Activated CD8-positive, alpha-beta memory T cell treated with anti-CD3 and anti-CD28 coated beads, Interleukin-2, amount 10 ng/mL, durations not matched to agents 7 days and 5 days (primary cell): ENCODE measurements at places on chromosomes 6 and 20. TPM values are rescaled to one million over a fixed set of nuclear protein-coding genes. Genes with fewer than 3 reads are reported as not detected.
A peak's percentile ranks its signal among the peaks of the same experiment; 100 is the strongest.

OPRM1 gene
- total RNA-seq = not detected

PKIB gene
- total RNA-seq = 0.91 TPM

DNA sequence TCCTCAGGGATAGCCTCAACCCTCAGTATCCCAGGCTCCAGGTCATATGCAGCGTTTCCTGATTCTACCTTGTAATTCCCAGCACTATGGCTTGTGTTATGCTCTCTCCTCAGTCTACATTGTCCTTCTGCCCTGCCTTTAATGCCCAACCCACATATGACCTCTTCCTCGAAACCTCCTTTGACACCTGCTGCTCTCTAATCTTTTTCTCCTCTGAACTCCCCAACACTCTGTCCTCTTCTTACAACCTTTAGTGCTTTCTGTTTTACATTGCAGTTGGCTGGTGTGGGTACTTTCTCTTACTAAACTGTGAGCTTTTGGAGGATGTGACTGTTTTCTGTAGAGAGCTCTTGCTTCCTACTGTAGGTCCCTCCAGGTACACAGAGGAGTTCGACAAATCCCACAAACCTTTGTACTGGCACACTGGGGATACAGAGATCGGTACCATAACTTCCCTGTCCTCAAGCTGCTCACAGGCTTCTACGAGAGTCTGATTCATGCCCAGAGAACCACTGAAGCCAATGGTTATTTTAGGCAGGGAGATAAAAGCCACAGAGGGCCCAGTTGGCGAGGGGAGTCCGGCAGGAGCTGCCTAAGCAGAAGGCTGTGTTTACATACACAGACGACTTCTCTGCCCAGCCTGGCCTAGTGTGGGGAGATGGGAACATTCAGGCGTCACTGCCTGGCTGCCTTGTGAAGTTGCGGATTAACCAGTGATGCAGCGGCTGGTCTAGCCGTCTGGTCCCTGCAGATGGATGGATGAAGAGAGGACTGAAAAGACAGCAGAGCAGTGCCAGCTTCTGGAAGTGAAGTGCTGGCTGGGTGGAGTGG is 8.4 kb upstream of the EPB41L1 start:
- H3K4me3 ChIP-seq = no peak overlapping the region
- H3K4me1 ChIP-seq = peaks cover 7% of the 10 kb centered on the region
- DNase-seq = no peak
- H3K36me3 ChIP-seq = no peaks in the 10 kb centered on the region

GRCh38 chr6:3376064-3376463 is 80.8 kb downstream of the SLC22A23 start:
- peaks cover 6% of the 10 kb centered on the region for H3K27me3 ChIP-seq
- DNase-seq = no peak
- no peak overlapping the region for H3K4me3 ChIP-seq

- H3K4me1 ChIP-seq = no peaks in the 10 kb centered on the region
- no peak overlapping the region for H3K4me3 ChIP-seq
These were observed 998.9 kb upstream of the GJE1 start for GRCh38 chr6:141133836-141134235.

GRCh38 chr6:6760002-6760401 is 171.5 kb downstream of the LY86 start:
- H3K27ac ChIP-seq = no peak overlapping the region
- peaks cover 24% of the 10 kb centered on the region for H3K27me3 ChIP-seq
- H3K4me3 ChIP-seq = no peak overlapping the region
- no peak for DNase-seq

DNA sequence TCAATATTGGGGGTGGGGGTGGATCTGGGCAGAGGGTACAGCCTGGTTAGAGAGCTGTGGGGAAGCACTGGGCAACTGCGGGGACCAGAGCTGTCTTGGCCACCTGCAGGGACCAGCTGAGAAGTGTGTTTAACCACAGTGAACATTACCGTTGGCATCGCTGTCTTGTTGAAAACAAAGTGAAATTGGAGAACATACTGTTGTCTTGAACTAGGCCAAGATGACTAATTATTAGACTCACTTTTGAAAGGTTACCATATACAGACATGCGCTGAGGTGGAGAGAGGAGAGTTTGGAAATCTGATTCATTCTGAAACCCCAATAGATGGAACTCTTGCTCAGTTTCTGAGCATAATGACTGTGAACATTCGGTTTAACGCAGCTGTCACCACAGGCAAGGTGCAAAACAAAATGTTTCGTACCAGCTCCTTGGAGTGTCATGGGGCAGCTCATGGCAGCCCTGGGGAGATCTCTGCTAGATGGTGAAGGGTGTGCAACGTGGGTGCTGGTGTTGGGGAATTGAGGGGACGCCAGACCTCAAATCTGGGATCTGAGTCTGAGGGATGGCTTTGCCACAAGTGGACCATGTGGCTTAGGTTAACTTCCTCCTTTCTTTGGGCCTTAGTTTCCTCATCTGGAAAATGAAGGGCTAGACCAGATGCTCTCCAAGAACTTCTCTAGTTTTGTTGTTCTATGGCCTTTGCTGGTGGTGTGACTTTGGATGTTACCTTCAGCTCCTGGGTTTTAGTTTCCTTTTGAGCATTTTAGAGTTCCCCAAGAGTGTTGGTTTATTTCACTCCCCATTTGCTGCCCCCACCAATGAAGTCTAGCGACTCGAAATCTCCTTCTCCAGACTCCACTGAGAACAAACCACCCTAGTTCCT is 24.6 kb upstream of the GTSF1L start:
- peaks cover 12% of the 10 kb centered on the region for H3K27me3 ChIP-seq
- peak overlapping the region; percentile 18 for H3K4me3 ChIP-seq
- peaks cover 21% of the 10 kb centered on the region for H3K36me3 ChIP-seq
- H3K27ac ChIP-seq = peak overlapping the region; percentile 90

GRCh38 chr6:21831521-21832291 is 238.2 kb downstream of the SOX4 start:
- H3K27me3 ChIP-seq = no peaks in the 10 kb centered on the region
- H3K27ac ChIP-seq = no peak overlapping the region
- no peak overlapping the region for H3K4me3 ChIP-seq
- H3K4me1 ChIP-seq = no peaks in the 10 kb centered on the region

DNA sequence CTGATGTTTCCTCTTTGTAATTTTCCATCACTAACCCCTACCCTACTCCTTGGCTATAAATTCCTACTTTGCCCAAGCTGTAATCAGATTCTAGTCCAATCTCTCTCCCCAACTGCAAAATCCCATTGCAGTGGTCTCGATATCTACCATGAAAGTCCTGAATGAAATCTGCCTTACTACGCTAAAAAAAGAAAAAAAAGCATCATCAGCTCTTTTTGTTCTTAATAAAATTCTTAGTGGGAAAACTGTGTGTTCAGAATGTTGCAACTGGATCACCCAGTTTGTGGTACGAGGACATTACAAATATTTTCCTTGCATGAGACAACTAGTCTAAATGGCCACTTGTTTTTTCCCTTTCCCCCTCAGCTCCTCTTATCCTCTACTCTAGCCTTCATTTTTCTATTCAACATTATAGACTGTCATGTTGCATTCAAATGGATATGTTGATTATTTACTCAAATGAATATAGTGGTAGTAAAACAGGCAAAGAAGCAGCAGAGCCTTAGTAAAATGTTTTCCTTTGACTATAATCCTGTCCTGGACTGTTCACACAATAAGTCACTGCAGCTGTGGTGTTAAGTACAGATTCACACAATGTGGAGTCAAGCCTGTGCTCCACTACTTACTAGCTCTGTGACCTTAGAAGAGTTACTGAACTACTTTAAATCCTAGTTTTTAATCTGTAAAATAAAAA is 527.1 kb upstream of the MARCKS start:
- H3K4me3 ChIP-seq = no peak overlapping the region
- no peak for DNase-seq
- no peaks in the 10 kb centered on the region for H3K27me3 ChIP-seq
- no peaks in the 10 kb centered on the region for H3K36me3 ChIP-seq

- H3K4me3 ChIP-seq = no peak overlapping the region
- H3K4me1 ChIP-seq = no peaks in the 10 kb centered on the region
- no peak overlapping the region for H3K27ac ChIP-seq
These were observed 27.5 kb upstream of the TBXT start for GRCh38 chr6:166194914-166195859.

DNA sequence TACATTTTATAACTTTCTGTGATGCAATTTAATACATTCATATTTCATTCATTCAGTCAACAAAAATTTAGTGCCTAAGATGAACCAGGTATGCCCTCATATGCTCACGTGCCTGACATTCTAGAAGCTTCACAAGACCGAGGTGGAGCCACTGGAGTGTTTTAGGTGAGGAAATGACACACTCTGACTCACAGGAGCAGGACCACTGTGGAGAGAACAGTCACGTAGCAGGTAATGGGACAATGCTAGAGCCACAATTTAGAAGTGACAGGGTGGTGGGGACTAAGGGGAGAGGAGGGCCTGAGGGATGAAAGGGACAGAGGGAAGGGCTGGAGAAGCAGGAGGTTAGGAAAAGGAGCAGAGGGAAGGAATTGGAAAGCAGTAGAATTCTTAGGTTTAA is 17.6 kb upstream of the HLA-A start:
- no peak overlapping the region for H3K27ac ChIP-seq
- H3K36me3 ChIP-seq = no peaks in the 10 kb centered on the region
- DNase-seq = no peak
- peaks cover 12% of the 10 kb centered on the region for H3K4me1 ChIP-seq
- H3K27me3 ChIP-seq = peaks cover 9% of the 10 kb centered on the region

DNA sequence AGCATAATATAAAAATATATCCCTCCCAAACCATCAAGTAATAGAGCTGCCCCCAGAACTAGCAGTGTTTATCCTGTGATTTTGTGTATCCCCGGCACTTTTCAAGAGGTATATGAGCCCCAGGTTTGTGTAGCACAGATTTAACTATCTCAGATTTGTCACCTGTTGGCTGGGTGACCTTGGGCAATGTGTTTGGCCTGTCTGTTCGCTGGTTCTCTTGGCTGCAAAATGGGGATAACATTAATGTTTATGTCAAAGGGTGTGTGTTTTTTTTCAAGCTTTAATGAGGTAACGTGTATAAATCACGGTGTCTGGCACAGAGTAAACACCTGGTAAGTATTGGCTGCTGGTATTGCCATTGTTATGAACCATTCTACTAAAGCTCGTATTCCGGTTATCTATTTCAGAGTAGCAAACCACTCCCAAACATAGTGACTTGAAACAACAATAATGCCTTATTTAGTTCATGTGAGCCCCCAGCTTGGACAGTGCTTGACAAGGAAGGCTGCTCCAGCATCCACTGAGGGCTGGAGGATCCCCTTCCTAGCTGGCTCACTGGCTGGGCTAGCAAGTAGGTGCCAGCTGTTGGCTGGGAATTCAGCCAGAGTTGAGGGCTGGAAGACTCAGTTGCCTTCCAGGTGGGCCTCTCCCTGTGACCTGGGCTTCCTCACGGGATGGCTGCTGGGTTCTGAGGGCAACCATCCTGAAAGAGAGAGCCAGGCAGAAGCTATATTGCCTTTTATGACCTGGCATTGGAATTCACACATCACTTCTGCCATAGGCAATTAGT is 36.2 kb downstream of the PDRG1 start:
- H3K36me3 ChIP-seq = no peaks in the 10 kb centered on the region
- peaks cover 19% of the 10 kb centered on the region for H3K27me3 ChIP-seq
- no peaks in the 10 kb centered on the region for H3K4me1 ChIP-seq
- DNase-seq = no peak
- H3K27ac ChIP-seq = no peak overlapping the region

GRCh38 chr6:36955671-36956445 is 1.3 kb downstream of the PI16 start:
- peaks cover 47% of the 10 kb centered on the region for H3K4me1 ChIP-seq
- no peak for DNase-seq
- H3K27ac ChIP-seq = no peak overlapping the region
- H3K36me3 ChIP-seq = no peaks in the 10 kb centered on the region
- H3K4me3 ChIP-seq = no peak overlapping the region

DNA sequence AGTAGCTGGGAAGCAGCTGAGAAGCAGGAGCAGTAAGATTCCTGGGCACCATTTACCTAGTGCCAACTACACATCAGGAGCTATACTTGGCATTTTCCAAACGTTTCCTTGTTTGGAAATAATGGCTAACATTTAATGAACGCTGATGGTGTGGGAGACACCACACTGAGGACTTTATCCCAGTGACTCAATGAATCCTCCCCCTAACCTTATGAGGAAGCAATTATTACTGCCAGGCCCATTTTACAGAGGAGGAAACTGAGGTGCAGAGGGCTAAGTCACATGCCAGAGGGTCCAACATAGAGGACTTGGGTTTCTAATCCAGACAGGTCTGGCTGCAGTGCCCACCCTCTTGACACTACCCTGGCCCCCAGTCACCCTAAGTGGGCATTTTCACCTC is 6.1 kb downstream of the PTGIS start:
- H3K27ac ChIP-seq = no peak overlapping the region
- H3K4me3 ChIP-seq = no peak overlapping the region
- peaks cover 17% of the 10 kb centered on the region for H3K4me1 ChIP-seq
- no peak for DNase-seq

- peaks cover 56% of the 10 kb centered on the region for H3K4me1 ChIP-seq
- peaks cover 96% of the 10 kb centered on the region for H3K27me3 ChIP-seq
- H3K36me3 ChIP-seq = peaks cover 18% of the 10 kb centered on the region
- H3K27ac ChIP-seq = peak overlapping the region; percentile 65
- DNase-seq = no peak
These were observed 951 bp upstream of the OLIG3 start for GRCh38 chr6:137494988-137495702.

- H3K36me3 ChIP-seq = no peaks in the 10 kb centered on the region
- peaks cover 40% of the 10 kb centered on the region for H3K27me3 ChIP-seq
- H3K27ac ChIP-seq = no peak overlapping the region
- H3K4me3 ChIP-seq = no peak overlapping the region
- DNase-seq = no peak
- no peaks in the 10 kb centered on the region for H3K4me1 ChIP-seq
These were observed 219.9 kb downstream of the ALDH8A1 start for GRCh38 chr6:134730013-134730412.

DNA sequence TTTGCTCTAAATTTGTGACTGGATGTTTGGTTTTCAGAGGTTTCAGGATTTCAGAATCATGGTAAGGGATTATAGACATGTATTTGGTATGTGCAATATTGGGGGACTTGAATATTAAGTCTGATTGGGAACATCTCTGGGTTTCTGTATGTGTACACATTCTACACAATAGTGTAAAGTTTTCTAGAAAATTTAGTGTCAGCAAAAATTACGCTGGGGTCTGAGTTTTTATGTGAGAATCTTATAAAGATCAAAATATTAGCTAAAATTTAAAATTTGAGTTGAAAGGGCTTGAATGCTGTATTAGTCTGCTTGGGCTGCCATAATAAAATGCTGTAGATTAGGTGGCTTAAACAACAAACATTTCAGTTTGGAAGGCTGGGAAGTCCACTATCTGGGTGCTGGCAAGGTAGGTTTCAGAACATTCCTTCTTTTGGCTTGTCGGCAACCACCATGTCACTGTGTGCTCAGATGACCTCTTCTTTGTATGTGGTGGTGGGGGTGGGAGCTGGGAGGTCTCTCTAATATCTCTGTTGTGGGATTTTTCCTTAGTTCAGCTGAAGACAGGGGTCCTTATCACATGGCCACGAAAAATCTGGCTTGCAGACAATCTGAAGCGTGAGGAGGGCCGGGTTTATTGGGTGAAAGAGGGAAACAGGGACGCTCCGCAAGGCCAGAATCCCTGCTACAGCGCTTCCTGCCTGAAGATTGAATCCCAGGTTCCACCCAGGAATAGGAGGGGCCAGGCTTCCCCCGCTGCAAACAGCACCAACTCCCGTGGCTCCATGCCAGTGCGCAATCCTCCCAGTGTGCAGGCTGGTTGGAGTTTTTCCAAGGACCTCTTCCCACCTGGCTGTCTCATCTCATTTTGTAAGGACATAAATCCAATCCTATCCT is 299.7 kb downstream of the PLCB1 start:
- no peak for DNase-seq
- no peaks in the 10 kb centered on the region for H3K27me3 ChIP-seq
- peaks cover 5% of the 10 kb centered on the region for H3K4me1 ChIP-seq

GRCh38 chr6:87808005-87808757 is 106.1 kb upstream of the AKIRIN2 start:
- no peak overlapping the region for H3K27ac ChIP-seq
- peaks cover 5% of the 10 kb centered on the region for H3K27me3 ChIP-seq
- no peaks in the 10 kb centered on the region for H3K36me3 ChIP-seq
- H3K4me1 ChIP-seq = peaks cover 14% of the 10 kb centered on the region
